ENCODE measurements at places on chromosomes 2 and 18.
A peak's percentile ranks its signal among the peaks of the same experiment; 100 is the strongest.

DNA sequence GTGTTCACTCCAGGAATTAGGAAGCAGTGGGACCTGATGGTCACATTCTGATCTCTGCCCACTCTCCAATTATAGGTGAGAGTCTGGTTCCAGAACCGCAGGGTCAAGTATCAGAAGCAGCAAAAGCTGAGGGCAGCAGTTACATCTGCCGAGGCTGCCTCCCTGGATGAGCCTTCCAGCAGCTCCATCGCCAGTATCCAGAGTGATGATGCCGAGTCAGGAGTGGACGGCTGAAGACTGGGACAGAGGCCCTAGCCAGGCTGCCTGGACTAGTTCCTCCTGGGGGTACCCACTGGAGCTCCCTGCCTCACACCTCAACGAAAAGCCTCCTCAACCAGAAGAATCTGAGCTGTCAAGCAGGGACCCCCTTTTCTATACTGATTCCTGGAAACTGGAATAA, 3.3 kb upstream of the SMYD5 start:
- DNase-seq: no peak

- DNase-seq: no peak
These were observed 149.1 kb downstream of the ATAD2B start for GRCh38 chr2:23777826-23778225.

DNA sequence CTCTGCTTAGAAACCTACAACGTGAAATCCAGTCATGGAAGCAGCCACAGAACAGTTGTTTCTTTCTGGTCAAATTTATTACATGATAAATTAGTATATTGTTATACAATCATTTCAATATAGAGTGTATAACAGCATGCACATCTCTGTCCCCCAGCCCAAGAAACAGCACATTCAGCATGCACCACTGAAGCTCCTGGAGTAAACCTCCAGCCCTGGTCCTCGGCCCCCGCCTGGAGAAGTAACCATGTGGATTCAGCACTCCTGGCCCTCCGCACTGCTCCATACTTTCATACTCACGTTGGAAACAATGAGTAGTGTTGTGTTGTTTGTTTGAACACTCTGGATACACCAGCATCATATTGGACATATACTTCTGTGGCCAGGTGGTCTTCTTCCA, 15.3 kb upstream of the ID2 start:
- DNase-seq: no peak

DNA sequence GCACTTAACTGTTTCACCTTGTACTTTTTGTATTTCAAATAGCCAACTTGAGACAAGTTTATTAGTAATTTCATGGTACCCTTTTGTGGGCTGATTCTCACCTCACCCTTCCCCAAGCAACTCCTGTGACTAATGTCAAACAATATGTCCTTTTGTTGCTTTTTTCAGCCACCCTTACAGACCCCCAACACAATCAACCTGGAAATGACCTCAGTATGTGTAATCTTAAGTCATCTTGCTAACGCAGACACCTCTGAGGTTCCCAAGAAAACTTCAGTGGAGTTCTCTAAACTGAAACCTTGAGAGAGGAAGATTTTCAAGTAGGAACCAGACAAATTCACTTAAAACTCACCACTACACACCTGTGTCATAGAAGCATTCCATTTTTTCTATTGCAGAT, 69.5 kb downstream of the KYNU start:
- no peak for DNase-seq

DNA sequence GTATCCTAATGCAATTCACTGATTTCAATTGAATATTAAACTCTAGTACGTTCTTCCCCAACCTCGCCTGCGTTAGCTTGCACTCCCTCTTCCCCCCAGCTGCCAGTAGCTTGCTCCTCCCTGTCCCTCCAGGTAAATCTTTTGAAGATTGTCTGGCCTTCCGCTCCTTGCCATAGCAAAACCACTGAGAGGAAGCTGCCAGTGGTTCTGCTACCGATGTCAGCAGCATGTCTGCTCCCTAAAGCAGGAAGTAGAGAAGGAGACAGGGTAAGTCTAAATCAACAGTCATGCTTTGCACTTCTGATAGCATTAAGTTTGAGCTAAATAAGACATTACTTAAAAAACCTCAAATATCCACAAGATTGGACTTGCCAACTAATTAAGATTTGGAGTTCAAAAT, 89.1 kb downstream of the SCN2A start:
- DNase-seq: no peak

- no peak for DNase-seq
These were observed 24.1 kb downstream of the MRPL35 start for GRCh38 chr2:86223140-86223926.

DNA sequence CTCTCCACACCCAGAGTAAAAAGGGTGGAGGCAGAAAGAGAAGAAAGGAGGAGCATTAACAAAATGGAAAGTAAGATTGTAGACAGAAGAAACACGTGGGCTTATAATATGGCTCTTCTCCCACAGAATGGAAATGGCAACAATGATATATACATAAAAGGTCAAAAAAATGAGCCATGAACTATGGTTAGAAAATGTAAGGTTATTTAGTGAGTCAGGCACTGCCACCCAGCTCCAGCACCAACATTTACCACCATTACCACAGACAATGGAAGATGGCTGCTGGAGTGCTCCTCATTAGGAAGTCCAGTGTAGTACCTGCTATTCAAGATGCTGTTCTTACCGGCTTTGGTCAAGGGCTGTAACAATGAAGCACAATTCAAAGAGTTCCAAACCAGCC, 258.0 kb downstream of the ZEB2 start:
- DNase-seq: no peak

GRCh38 chr2:188450732-188451483, 159.2 kb downstream of the GULP1 start:
- DNase-seq: no peak

DNA sequence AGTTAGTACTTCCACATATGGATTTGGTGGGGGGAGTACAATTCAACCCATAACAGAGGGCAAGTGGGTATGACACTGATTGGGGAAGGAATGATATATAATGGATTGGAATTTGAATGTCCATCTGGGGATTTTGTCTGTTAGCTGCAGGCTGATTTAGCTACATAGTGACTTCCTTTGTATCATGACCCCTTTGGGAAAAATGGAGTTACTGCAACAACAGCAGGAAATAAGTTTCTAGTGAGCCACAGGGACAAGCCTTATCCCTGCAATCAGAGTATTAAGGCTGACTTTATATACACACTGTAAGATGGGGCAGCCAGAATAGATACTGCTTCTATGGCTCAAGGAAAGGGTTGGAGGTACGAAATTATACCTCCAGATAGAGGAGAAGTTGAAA, 404.4 kb upstream of the MEIS1 start:
- no peak for DNase-seq

DNA sequence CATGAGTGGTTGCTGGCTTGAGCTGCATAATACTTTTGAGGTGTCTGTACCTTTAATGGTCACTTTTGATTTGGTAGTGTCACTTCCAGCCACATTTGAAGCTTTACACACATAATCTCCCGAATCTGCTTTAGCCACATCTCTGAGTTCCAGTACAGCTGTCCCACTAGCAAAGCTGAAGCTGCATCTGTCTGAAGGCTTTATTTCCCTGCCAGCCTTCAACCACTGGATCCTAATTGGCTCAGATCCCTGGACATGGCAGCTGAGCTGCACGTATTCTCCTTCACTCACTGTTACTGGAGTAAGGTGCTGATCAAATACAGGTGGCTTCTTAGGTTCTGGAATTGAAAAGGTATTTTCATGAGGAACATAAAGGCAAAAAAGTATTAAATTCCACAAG, 99.7 kb downstream of the TTN start:
- DNase-seq: no peak

- DNase-seq: no peak
These were observed 807.1 kb downstream of the RNF144A start for GRCh38 chr2:7724336-7724735.

GRCh38 chr18:9861933-9862332, 23.8 kb upstream of the TXNDC2 start:
- no peak for DNase-seq

- DNase-seq: no peak
These were observed 51.0 kb upstream of the KCNG2 start for GRCh38 chr18:79746730-79747129.

DNA sequence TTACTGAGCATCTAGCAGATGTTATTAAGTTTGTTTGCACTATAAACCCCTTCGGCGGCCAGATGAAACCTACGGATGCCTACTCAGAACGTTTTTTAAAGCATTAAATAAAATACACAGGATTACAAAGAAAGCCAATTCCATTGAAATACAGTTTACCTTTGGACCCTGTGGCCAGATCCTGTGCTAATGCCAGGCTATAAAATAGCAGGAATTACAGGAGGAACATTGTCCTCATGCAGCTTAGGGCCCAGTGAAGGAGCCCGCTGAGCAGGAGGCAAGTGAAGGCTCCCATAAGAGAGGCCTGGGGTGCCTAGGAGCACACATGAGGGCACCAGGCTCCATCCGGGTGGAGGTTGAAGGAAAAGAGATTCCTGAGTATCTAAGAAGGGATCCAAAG, 310.4 kb downstream of the MTX2 start:
- DNase-seq: no peak

DNA sequence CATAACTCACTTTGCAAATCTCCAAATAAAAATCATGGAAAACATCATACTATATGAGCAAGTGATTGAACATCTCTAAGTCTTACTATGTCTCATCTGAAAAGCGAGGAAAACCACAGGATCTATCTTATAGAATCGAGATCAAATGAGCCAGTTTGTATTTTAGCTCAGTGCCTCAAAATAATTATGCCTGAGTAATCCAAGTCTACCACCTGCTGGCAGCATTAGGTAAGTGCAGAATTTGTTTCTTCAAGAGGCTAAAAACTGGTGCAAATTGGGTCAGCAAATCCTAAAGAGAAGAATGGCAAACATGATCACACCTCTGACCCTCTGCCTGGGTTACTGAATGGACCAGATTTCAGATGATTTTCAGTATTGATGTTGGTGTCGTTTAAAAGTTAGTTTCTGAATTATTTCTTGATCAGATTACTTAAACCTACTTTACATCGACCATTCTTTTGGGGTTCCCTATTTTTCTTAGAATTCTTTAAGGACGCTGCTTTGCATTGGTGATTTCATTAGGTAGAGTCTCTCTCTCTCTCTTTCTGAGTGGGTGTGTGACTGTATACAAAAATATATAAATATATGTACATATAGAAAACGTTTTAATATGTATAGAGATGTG, 12.7 kb upstream of the FHOD3 start:
- peak; percentile 75 for DNase-seq

Measured in HAP-1 (cell line).